NCI-H1092 treated with DMSO at 0.1 percent for 48 hours (cell line): ENCODE measurements at places on chromosomes 2 and 18.

DNA sequence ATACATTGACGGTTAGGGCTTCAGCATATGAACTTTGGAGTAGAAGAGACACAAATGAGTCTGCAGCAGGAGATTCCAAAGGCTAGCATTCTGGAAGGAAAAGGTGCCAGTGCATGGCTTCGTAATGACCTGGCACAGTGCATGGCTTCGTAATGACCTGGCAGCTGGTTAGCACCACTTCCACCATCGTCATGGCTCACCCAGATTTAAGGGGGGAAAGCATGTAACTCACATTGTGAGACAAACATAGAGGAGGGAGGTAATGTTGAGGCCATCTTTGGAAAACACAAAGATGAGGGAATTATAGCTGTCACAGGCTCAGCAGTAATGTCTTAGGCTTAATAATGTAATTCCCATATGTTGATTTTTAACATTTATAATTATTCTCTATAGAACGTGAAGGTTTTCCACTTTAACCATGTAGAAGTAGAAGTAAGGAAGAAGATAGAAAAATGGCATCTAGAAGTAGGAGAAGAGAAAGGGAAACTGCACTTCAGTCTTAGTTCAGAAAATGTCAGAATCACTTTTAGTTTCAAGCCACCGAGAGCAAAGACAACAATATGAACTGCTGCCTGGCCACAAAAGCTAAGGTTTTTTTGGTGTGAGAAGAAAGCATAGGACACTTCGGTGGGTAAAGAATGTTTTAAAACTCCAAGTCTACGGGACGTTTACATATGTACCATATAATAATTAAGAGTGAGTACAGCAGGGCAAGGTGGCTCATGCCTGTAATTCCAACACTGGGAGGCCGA, 6.8 kb upstream of the STK25 start:
- no peak for DNase-seq

DNA sequence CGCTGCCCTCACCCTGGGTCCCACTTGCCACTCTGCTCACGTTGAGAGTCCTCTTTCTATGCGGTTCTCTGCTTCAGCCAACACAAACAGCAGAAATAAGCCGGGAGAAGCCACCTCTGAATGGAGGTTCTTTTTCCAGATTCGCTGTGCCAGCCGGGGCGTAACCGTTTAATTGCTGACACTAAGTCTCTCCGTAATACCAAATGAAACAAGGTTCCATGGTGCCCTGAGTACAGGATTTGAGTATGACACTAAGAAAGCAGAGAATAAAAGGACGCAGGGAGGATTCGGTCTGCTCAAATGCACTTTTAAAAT, 37.6 kb downstream of the CTIF start:
- DNase-seq, result no peak

DNA sequence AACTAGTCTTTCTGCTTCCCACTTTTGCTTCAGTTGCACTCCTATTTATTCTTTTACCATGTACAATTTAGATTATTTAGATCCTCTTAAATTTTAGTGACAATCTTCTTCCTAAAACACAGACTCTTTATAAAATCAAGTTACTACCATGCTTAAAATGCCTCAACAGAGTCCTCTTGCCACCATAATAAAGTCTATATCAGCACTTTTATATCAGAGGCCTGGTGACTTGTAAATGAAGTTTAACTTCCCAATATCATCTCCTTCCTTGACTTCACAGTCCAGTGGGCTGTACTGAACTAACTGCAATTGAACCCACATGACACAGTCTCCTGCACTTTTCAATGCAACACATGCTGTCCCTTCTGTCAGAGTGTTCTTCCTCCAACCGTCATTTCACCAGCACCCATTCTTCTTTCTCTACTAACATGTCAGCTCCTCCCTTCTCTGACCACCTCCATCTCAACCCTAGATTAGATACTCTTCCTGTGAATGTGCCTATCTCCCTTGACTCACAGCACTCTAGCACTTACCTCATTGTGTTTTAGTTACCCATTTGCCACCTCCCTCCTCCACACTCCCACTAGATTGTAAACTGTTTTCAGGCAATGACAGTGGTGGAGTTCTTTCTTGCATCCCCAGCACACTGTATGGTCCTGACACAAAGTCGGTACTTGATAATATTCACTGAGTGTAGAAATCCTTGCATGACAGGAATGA, 414.9 kb downstream of the SATB2 start:
- no peak for DNase-seq

DNA sequence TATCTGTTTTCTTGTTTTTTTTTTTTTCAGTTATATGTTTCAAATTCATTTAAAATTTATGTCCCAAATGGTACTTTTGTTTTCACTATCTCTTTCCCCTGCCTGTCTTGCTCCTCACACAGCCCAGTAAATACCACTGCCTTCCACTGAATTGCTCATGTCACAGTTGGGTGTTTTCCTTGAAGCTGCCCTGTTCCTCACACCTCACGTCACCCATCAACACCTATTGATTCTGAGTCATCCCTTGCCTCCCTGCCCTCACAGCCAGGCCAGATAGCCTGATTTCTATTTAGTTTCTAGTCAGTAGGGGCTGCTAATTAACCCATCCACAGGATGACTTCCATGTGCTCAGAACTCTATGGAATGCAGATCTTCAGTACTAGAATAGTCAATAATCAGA, 25.3 kb downstream of the FSHR start:
- no peak for DNase-seq

DNA sequence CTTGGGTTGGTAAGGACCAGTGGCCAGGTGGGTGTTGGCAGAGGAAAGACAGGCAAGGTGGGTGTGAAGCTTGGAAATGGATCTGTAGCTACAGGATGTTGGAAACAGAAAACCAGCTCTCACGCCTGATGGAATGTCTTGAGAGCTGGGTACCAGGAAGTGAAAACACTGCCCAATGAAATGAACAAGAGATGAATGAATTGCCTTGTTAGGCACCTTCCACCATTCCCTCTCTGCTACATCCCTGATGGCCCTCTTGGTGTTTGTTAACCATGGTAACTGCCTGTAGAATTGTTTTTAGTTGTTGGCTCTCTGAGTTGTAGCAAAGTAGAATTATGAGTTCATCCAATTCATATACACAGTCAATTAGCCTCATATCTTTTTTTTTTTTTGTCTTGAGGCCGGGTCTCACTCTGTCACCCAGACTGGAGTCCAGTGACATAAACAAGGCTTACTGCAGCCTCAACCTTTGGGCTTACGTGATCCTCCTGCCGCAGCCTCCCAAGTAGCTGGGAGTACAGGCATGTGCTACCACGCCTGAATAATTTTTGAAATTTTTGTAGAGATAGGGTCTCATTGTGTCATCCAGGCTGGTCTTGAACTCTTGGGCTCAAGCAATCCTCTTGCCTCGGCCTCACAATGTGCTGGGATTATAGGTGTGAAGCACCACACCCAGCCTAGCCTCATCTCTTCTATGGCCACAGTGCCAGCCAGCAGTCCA, 9.5 kb downstream of the KCMF1 start:
- DNase-seq, result no peak

- DNase-seq, result no peak
Measured at GRCh38 chr2:97932975-97933662, 62.6 kb downstream of the TMEM131 start.

DNA sequence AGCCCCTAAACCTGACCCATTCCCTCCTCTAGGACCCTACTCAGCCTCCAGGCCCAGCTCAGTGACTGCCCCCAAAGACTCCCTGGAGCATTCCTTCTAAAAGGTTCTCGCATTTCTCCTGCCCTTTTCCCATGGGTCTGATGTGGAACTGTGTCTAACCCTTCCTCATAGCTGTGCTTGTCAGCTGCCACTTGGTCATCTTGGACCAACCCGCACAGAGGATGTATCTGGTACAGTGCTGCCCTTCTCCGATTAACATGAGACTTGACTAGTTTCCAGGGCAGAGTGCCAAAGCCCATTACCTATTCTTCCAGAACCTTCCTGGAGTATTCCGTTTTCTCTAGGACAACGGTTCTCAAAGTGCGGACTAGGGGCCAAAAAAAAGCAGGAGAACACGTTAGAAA, 518 bp upstream of the NFU1 start:
- DNase-seq, result peak; percentile 61

- DNase-seq, result no peak
Measured at GRCh38 chr2:33806041-33806440, 206.9 kb upstream of the FAM98A start.

DNA sequence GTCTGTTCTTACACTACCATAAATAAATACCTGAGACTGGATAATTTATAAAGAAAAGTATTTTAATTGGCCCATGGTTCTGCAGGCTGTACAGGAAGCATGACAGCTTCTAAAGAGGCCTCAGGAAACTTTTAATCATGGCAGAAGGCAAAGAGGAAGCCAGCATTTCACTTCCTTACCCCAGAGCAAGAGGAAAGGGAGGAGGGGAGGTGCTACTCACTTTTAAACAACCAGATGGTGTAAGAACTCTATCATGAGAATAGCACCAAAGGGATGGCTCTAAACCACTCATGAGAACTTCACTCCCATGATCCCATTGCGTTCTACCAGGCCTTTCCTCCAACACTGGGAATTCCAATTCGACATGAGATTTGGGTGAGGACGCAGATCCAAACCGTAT, 344.4 kb upstream of the SLC39A10 start:
- DNase-seq, result no peak
